CD4-positive, alpha-beta memory T cell (primary cell): ENCODE measurements at places on chromosomes 11 and 22. TPM values are rescaled to one million over a fixed set of nuclear protein-coding genes. Genes with fewer than 3 reads are reported as not detected.

DNA sequence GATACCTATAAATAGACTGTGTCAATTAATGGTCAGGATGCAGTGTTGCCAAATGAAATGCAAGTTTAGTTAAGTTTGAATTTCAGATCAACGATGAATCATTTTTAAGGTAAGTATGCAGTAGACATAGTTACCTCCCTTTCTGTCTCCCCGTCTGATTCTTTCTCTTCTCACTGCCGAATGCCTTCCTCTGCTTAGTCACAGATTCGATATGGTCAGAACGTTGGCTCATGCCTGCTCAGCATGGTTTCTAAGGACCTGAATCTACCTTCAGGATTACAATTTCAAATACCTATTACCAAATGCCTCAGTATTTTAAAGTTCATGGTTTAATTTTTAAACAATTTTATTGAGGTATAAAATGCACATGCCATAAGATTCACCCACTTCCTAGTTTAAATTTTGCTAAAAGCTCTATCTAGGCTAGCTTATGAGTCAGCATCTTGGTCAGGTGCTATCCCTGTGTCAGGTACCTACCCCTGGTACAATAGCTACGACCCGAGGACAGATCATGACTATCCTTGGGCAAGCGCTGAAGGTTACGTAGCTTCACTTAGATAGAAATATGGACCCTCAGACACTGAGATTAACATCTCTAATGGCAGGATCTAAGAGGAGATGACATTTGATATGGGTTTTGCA, 78.2 kb upstream of the SPON1 start:
- DNase-seq, result no peak

Gene OR51B4
- polyA plus RNA-seq, result not detected

- no peak for DNase-seq
Measured at GRCh38 chr11:68546555-68546954, 86.0 kb downstream of the PPP6R3 start.

GRCh38 chr11:70205049-70205725, 2.1 kb downstream of the FADD start:
- no peak for DNase-seq

- peak; percentile 87 for DNase-seq
Measured at GRCh38 chr11:61083601-61084147, 18.6 kb upstream of the CD5 start.

GRCh38 chr22:48106715-48107259, 1344.3 kb downstream of the TBC1D22A start:
- no peak for DNase-seq

GRCh38 chr22:50508897-50509296, 873 bp downstream of the NCAPH2 start:
- DNase-seq, result no peak

Gene MISFA
- 0.47 TPM for polyA plus RNA-seq

Gene SOX6
- not detected for polyA plus RNA-seq

Gene ZNF215
- polyA plus RNA-seq, result not detected

DNA sequence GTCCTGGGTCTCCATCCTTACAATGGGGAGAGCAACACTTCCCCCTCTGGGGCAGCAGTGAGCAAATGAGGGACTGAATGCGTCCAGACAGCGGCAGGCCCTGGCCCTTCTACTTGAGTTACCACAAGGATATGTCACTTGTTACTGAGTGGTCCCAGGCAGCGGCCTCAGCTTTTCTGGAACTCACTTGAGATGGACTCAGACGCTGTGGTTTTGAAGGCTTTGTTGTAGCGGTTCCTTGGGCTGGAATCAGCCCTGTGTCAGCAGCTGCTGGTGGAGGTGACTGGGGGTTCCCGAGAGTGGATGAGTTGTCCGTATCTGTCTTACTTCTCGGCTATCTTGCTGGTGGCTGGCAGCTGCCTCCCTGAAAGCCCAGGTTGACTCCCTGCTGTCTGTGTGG, 77.0 kb downstream of the MICAL2 start:
- no peak for DNase-seq

Gene POTEH
- polyA plus RNA-seq, result not detected

GRCh38 chr11:554428-555226, 5.9 kb downstream of the LMNTD2 start:
- DNase-seq, result peak; percentile 72

Gene DSCAML1
- polyA plus RNA-seq, result not detected

GRCh38 chr11:95589893-95590612, 199.5 kb downstream of the FAM76B start:
- no peak for DNase-seq

DNA sequence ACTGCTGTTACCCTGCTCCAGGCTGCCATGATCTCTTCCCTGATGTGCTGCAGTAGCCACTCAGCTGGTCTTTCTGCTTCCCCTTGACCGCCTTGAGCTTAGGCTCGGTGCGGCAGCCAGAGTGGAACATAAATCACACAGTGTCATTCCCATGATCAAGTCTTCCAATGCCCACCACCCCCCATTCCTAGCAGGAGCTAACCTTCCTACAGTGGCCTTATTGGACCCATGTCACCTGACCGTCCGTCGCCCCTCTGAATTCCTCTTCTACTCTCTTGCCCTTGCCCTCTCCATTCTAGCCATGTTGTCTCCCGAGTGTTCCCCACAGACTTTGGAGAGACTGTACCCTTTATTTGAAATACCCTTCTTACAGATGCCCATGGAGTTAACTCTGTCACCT, 43.4 kb downstream of the OTOG start:
- DNase-seq, result no peak

Gene ARHGAP20
- polyA plus RNA-seq, result not detected

- DNase-seq, result no peak
Measured at GRCh38 chr11:83024270-83024854, 47.3 kb downstream of the RAB30 start.

Gene MUC15
- polyA plus RNA-seq, result not detected

GRCh38 chr11:72132646-72133045, 2.9 kb upstream of the FOLR3 start:
- no peak for DNase-seq

GRCh38 chr11:61037441-61038093, 64.7 kb upstream of the CD5 start:
- no peak for DNase-seq

Gene POU2AF1
- polyA plus RNA-seq, result 0.37 TPM

Gene IPO7
- polyA plus RNA-seq, result 11.6 TPM
